ENCODE measurements at places on chromosomes 2 and 18.

- no peak for DNase-seq
Measured at GRCh38 chr2:130825231-130825965, 11.3 kb upstream of the ARHGEF4 start.

- DNase-seq, result no peak
Measured at GRCh38 chr2:60071490-60071831, 482.0 kb downstream of the BCL11A start.

DNA sequence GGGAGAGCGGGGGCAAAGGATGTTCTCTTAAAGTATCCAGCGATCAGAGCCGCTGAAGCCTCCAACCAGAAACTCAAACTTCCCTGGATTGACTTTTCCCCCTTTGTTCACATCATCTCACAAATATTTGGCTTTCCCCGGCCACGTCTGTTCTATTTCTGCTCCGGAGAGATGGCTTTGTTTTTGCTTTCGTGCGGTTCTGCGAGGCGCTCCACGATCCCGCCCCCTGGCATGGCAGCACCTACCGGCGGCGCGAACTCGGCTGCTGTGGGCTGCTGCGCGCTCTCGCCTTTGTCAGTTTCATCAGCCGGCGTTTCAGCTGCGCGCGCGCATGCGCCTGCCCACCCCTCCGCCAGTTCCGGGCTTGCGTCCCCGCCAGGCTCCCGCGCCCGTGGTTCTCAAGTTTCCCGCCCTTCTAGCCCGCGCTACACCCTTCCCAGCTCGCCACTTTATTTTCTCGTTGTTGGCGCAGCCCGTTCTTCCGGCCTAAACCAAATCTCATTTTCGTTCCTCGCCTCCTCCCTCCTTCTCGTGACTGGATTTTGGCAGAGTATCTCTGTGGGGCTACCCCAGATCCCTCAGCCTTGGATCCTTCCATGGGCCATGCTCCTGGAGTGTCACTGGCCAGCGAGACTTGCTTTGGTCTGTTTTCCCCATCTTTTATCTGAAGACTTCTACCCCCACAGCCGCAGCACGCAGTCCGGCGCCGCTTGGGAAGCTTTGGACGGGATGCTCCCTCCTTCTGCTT lies 98.0 kb downstream of the INSIG2 start:
- peak; percentile 88 for DNase-seq

GRCh38 chr2:120867290-120868241 lies 131.9 kb downstream of the GLI2 start:
- DNase-seq, result no peak

DNA sequence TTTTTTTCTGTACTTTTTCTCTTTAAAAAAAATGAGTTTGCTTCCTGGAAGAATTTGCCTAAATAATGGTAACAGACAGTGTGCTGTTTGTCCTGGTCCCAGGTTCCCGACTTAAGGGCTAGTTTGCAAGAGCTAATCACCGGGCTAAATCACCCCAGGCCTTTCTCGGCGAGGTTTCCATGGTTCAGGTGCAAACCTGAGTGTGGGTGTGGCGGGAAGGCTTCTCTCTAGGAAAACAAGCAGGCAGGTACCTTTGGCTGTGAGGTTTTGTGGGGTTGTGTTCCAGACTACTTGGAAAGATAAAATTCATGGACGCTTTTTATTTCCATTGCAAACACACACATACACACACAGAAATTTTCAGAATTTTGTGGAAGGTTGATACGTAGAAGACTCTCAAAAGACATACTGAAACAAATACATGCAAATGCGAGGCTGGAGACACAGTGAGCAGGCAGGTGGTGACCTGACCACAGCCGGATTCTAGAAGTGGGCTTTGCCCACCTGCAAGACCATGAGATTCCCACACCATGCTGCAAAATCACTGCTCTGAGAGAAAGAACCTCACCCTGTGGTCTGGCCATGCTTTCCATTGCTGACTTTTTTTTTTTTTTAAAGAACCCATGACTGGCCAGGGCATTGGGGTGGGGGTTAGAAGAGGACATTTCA lies 815 bp downstream of the CNDP1 start:
- DNase-seq, result no peak

- no peak for DNase-seq
Measured at GRCh38 chr2:209845666-209846065, 74.0 kb downstream of the UNC80 start.

- no peak for DNase-seq
Measured at GRCh38 chr18:62199629-62200028, 12.6 kb downstream of the RELCH start.

DNA sequence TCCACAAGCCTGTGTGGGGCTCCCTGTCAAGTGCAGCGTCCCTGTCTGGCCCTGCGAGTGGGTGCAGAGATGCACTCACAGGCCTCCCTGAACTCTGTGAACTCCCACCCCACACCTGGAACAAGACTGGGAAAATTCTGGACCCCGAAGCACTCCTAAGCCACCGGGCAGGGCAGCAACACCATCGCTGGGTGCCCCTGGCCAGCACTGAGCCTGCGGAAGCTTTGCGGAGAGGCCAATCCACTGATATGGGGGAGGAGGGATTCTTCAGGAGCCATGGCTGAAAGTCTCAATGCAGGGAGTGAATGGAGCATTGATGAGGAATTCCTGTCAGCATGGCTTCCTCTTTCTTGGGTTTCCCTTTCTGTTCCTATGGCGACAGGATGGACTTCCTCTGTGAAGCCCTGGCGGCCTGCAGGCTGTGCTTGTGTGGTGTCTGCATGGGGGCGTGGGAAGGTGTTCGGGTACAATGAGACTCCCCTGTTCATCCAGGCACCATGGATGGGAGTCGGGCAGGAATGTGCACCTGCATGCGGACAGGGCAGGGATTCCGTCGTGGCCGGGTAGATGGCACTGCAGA lies 15.1 kb downstream of the TRIB2 start:
- no peak for DNase-seq

- DNase-seq, result no peak
Measured at GRCh38 chr2:118061135-118061955, 26.9 kb upstream of the INSIG2 start.

- no peak for DNase-seq
Measured at GRCh38 chr2:86661333-86661732, 37.7 kb upstream of the RNF103 start.

DNA sequence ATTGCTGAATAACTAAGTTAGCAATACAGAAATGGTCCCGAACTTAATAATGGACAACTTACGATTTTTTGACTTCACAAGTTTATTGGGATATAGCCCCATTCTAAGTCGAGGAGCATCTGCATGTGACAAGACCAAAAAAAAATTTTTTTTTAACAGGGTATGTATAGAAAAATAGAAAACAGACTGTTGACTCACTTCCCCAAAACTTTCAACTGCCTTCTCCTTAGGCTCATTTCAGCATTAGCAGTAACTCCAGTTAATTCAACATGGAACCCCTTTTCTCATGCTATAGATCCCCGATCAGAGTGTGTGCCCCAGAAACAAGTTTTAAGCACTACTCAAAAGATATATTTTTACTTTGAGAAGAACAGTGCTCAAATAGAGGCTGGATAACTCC lies 5.4 kb downstream of the CD302 start:
- DNase-seq, result no peak

GRCh38 chr18:13440277-13441248 lies 222.0 kb downstream of the LDLRAD4 start:
- DNase-seq, result no peak

- DNase-seq, result no peak
Measured at GRCh38 chr2:80396276-80396675, 91.7 kb upstream of the LRRTM1 start.

- no peak for DNase-seq
Measured at GRCh38 chr2:37851828-37852584, 73.1 kb upstream of the RMDN2 start.

- DNase-seq, result no peak
Measured at GRCh38 chr2:128695646-128696220, 377.1 kb upstream of the HS6ST1 start.

DNA sequence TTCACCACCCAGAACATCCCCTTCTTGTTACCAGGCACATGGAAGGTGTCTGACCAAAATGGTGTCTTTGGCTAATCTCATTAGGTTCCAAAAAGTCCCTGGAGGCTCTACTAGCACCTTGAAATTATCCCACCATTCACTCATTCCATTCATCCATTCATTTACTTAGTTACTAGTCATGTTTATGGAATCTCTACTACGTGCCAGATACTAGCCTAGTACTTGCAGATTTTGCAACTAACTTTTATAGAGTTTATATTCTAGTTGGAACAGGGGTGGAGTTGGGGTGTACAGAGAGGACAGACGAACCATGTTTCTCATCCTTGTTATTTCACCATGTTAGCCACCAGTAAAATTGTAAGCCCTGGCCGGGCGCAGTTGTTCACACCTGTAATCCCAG lies 4.0 kb upstream of the NOP58 start:
- DNase-seq, result no peak

GRCh38 chr2:9843229-9844035 lies at the start of gene TAF1B:
TSS of gene TAF1B (plus strand) at chr2:9843474. CDS start at chr2:9843542, 68 bp downstream.
- DNase-seq, result peak; percentile 90

DNA sequence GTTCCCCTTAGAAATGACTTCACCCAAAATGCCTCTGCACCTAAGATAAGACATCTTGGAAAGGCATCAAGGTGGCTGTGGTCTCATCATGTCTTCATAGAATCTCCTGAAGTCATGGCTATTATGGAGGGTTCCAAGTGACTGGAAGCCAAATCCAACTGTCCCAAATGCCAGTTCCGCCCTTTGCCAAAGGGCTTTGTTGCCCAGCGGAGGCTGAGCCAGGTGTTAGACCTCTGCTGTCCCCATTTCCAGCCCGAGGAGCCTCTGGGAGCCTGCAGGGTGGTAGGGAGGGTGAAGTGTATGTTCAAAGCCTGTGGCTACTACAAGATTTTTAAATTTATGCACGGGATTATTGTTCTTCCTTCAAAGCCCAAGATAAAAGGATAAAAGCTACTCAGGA lies 25.7 kb downstream of the RHOB start:
- DNase-seq, result no peak

DNA sequence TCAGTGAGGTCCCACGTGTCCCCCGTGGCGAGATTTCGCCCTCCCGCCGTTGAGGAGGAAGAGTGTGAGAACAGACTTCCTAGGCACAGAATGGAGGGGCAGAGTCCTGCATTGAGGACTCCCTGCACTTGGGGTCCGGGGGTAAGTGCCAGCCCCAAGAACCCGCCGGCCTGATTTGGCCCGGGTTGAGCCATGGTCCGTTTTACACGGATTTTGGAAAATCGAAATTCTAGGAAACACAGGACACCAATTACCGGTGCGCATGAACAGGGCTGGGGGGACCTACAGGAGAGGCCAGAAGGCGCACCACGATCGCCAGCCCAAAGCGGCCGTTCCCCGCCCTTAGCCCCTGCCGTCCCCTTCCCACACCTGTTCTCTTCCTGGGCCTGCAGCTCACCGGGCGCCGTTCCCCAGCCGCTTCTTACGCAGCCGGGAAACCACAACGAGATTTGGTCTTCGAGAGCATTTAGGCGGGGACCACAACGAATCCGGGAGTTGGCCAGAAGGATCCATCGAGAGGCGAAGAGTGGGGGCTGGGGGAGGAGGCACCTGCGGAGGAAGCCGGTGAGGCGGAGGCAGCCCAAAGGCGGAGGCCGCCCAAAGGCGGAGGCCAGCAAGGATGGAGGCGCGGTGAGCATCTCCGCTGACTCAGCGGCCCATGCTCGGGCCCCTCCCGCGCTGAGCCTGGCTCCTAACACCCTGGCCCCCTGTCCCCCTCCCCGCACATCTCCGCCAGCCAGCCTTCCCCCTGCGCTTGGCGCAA lies 464 bp upstream of the TLX2 start:
- no peak for DNase-seq

GRCh38 chr18:37668971-37669747 lies 103.6 kb upstream of the CELF4 start:
- DNase-seq, result no peak

- DNase-seq, result no peak
Measured at GRCh38 chr2:177651833-177652232, 259.3 kb downstream of the AGPS start.

- DNase-seq, result no peak
Measured at GRCh38 chr18:58438958-58439300, 190.0 kb downstream of the ALPK2 start.

DNA sequence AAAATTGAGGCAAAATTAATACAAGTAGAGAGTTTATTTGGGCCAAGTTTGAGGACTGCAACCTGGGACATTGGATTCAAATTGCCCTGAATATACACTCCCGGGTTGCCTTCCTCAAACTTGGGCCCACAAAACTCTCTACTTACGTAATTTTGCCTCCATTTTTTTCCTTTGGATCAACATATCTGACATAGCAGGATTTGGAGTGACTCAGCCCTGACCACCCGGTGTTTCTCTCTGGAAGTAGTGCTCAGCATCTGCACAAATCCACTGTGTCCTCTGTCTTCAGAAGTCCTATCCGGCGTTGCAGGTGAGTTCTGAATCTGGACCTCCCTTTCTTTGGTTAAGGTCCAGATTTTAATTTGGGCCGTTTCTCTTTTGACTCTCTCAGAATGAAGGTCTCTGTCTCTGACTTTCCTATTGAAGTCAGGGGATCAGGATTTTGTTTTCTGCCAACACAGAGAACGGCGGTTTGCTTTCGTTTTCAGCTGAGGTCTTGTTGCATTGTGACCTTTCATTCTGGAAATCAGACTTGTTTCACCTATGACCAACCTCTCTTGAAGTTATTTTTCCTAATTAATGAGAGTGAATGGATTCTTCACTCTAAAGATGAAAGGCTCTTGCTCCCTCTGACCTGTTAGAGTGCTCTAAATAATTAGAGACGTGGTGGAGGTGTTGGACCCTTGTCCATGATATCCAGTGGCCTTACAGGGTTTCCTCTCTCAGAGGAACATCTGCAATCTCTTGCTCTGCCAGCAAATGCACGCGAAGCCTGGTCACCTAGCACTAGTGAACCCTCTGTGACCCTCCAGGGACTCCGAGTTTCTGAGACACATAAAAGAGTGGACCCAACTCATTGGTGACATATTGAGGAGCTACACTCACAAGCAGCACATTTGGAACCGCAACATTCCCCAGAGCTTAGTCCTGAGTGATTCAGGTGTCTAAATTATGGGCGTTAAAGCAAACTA lies 13.6 kb downstream of the TCF23 start:
- no peak for DNase-seq

DNA sequence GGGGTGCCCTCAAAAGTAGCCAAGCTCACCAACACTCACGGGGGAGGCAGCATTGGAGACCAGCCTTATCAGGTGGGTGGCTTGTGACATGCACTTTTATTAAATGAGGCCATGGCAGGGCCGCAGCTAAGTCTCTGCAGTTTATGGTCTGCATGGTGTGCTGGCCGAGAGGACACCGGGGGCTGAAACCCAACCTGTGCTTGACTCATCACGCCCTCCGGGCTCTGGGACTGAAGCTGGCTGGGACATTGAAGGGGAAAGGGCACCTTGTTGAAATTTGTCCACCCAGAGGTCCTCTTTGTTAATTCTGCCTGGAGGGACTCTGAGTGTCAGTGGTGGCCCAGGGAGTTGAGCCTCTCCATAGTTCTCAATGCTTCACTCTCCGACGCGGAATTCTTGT lies 17.7 kb upstream of the NTSR2 start:
- DNase-seq, result no peak

DNA sequence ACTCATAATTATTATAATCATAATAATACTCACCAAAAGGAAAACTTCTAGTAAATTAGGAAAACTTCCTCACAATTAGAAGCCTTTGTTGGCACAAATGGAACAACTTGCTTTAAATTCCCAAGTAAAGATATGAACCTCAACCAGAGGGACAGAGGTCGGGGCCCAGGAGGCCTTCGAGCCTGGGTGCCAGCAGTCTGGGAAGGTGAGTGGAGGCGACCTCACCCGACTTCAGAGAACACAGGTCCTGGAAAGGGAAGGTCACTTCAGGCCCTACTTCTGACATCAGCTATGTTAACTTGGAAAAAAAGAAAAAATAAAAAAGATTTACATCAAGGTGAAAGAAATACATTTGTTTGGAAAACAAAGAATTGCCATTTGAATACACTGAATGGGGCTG lies 350.0 kb upstream of the MYT1L start:
- no peak for DNase-seq
